Activated CD4-positive, alpha-beta T cell treated with anti-CD3 and anti-CD28 coated beads for 48 hours (primary cell): ENCODE measurements at places on chromosomes 5 and 9.

- no peak for DNase-seq
Measured at GRCh38 chr5:179879003-179879689, 20.5 kb upstream of the MRNIP start.

DNA sequence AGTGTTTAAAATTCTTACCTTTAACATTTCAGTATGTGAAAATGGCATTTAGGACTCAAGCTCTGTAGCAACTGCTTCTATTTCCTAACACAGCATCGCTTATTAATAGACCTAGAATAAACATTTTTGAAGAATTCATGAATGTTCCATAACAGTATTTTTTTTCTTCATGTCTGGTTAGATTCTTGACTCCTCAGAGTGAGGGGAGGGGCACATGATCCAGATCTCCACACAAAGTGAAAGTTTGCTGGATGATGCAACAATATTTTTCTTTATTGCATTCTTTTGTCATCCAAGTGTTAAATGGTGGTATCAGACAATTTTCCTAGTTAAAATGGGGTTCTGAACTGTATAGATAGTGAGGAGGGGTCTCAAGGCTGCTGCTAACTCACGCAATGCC, 130.8 kb upstream of the MAN2A1 start:
- no peak for DNase-seq

DNA sequence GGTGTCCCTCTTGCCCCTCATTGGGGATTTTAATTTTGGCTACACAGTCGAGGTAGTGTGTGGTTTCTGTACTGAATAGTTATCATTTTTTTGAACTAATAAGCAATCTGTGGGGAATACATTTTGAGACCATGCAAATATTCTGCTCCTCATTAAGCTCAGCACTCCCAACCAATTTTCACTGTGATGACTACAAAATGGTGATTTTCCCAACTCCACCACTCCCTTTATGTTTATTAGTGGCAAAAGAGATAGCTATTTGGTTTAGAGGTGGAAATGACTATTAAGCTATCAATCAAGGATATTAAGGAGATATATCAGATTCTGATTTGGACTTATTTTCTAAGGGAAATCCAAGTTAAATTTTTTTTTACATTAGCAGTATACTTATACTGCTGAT, 62.9 kb downstream of the FOCAD start:
- no peak for DNase-seq

- no peak for DNase-seq
Measured at GRCh38 chr9:106878081-106878837, 15.3 kb downstream of the ZNF462 start.

- DNase-seq, result no peak
Measured at GRCh38 chr5:147234239-147234824, 494 bp upstream of the STK32A start.

DNA sequence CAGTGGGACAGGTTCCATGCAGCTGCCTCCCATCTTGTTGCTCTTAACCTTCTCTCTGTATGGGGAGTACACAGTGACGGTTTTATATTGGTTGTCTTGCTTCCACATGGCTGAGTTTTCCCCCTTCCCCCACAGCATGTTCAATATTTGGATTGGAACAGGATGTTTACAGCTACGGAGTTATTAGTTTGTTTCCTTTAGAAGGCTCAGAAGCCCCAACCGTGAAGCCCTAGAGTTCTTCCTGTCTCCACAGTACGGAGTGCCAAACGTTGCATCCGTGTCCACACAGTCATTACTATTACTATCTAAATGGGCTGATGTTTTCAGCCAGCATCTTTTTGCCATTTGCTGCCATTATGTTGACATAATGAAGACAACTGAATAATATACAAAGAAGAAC, 277.5 kb downstream of the MARCHF11 start:
- DNase-seq, result no peak

GRCh38 chr5:148864113-148864841, 37.9 kb downstream of the ADRB2 start:
- no peak for DNase-seq

DNA sequence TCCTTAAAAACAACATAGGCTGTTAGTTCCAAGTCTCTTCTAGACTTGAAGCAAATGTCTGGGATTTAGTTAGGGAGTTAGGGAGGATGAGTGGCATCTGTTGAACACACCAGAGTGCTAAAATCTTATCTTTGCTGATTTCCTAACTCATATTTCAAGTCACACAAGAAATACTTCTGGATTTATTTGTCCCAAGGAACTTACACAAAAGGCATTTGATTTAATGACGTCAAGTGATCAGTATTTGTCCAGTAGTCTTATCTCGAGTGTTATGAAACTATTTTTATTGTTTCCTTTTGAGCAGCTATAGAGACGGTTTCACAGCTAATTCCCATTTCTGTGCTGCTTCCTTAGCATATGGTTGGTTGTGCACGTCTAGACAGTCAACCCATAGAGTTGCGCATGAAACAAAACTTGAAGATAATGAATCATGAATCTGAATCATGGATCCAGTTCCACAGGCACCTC, 140.5 kb upstream of the TUT7 start:
- DNase-seq, result no peak

- no peak for DNase-seq
Measured at GRCh38 chr5:141757402-141757801, 75.4 kb upstream of the ARAP3 start.

GRCh38 chr5:5146530-5147160, 6.5 kb downstream of the ADAMTS16 start:
- no peak for DNase-seq

GRCh38 chr9:23372703-23373102, 453.3 kb downstream of the ELAVL2 start:
- DNase-seq, result no peak

DNA sequence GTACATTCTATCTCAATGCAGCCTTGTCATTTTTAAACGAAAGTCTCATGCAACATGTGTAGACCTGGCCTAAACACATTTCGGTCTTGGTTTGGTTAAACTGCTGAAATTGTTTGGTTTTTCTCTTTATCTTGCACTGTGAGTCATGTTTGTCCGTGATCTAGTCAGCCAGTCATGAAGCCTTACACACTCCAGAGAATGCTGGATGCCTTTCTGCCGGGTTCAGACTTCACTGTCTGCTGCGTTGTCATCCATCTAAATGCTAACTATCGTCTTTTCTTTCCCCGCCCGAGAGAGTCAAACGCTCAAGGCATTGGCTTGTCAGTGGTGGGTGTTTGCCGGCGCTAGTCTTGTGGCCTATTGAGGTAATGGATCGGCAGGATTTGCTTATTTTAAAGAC, 1194.6 kb upstream of the WWC1 start:
- DNase-seq, result no peak

DNA sequence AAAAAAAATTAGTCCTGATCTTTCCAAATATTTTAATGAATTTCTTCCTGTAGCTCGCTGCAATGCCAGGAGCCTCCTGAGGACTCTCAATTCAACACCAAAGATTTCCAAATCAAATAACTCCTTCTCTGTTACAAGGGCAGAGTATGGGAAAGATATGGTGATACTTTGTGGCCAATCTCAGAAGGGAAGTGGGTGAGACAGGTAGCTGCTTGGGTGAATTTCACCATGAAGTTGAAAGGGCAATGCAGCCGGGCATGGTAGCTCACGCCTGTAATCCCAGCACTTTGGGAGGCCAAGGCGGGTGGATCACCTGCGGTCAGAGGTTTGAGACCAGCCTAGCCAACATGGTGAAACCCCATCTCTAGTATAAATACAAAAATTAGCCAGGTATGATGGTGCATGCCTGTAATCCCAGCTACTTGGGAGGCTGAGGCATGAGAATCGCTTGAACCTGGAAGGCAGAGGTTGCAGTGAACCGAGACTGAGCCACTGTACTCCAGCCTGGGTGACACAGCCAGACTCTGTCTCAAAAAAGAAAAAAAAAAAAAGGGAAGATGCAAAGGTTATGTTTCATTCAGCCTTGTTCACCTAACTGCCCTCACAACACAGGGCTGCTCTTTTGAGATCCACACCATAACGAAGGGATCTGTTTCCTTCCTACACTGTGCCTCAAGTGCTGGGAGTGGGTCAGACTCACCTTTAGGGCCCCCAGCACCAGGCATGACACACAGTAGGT, 58.6 kb downstream of the PTPN3 start:
- DNase-seq, result no peak

DNA sequence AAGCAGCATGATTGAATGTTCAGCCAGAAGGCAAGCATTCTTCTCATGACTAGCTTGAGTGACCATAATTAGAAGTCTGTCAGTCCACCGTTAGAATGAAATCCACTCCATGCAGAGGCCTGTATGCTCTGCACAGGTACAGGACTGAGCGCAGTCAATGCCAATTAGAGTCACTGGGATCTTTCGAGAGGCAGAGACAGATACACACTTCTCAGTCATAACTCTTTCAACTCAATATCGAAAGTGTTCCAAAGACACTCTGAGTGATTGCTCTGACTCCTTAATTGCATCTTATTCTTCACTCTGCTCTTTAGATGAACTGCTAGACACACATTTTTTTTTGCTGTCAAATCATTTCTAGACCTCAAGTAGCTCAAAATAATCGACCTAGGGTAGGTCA, 203.6 kb downstream of the GABRB2 start:
- DNase-seq, result no peak

GRCh38 chr5:10244342-10244944, 5.2 kb downstream of the ATPSCKMT start:
- no peak for DNase-seq
